Tongue (tissue), 3 donors: ENCODE measurements at places on chromosomes 2 and 18.

GRCh38 chr2:205274801-205275200, 407.5 kb upstream of the NRP2 start:
- no peak for DNase-seq

DNA sequence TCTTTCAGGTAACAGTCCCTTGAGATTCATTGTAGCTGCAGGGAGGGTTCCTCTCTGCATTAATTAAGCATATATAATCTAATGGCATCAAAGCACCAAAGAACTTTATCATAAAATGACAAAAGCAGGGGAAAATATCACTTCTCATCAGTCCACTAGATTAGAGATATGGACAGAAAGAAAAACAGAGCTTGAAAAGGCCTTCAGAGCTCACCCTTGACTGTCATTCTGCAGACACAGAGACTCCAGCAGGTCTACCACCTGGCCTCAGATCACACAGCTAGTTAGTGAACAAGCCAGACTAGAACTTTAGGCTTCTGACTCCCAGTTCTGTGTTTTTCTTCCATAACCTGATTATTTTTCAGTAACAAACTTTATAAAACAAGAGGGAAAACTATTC, 88.5 kb downstream of the FIGN start:
- no peak for DNase-seq

GRCh38 chr2:10826625-10827024, 14.0 kb upstream of the PDIA6 start:
- DNase-seq = no peak

DNA sequence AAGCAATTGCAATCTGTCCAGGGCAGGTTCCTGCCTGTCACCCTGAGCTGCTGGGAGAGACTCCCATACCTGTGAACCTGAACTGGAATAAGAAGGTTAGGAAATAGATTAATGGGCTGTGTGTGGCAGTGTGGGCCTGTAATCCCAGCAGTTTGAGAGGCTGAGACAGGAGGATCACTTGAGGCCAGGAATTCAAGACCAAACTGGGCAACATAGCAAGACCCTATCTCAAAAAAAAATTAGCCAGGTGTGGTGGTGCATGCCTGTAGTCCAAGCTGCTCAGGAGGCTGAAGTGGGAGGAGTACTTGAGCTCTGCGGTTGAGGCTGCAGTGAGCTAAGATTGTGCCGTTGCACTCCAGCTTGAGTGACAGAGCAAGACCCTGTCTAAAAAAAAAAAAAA, 127.7 kb upstream of the DSEL start:
- no peak for DNase-seq

GRCh38 chr2:198383392-198383791, 579.0 kb downstream of the PLCL1 start:
- DNase-seq = no peak

DNA sequence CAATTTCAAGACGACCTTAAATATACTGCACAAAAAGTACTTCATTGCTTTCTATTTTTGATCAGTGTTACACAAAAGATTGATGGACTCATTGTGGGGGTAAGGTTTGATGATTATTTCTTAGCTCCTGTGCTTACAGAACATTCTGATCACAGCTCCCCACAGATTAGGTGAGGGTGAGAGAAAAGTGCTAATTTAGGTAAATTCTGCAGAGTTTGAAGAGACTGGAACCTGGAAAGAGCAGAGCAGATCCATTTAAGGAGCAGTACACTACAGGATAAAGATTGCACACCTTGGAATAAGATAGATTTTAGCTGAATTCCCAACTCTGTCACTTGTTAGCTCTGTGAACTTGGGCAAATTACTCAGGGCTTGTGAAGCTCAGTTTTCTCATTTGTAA, 291.9 kb upstream of the CDH7 start:
- DNase-seq = no peak

GRCh38 chr2:220107380-220107791, 480.0 kb downstream of the SLC4A3 start:
- DNase-seq = no peak

- DNase-seq = no peak
These were observed 251.6 kb downstream of the NUP35 start for GRCh38 chr2:183375821-183376220.

DNA sequence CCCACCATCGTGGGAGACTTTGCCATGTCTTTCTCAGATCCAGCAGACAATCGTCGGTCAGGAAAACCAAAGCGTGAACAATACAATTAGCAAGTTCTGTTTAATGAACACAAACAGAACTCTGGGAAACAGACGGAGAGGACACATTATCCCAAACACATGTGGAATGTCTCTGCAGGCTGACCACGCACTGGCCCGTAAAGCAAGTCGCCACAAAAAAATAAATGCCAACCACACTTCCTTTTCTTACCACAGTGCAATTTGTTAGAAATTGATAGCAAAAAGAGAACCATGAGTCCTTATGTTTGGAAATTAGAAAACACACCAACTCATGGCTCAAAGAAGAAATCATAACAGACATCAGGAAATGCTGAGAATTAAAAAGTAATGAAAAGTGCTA, 210.9 kb downstream of the TWIST2 start:
- no peak for DNase-seq

GRCh38 chr2:204657024-204657423, 111.7 kb downstream of the PARD3B start:
- DNase-seq = no peak

- DNase-seq = peak; percentile 74
These were observed 289.3 kb upstream of the TANK start for GRCh38 chr2:160870729-160871465.

- no peak for DNase-seq
These were observed 121.4 kb upstream of the MGAT5 start for GRCh38 chr2:134132490-134132857.

- DNase-seq = no peak
These were observed 68.7 kb downstream of the CDH2 start for GRCh38 chr18:28108254-28108653.

- DNase-seq = peak; percentile 75
These were observed 130.2 kb downstream of the CD226 start for GRCh38 chr18:69817335-69817940.

DNA sequence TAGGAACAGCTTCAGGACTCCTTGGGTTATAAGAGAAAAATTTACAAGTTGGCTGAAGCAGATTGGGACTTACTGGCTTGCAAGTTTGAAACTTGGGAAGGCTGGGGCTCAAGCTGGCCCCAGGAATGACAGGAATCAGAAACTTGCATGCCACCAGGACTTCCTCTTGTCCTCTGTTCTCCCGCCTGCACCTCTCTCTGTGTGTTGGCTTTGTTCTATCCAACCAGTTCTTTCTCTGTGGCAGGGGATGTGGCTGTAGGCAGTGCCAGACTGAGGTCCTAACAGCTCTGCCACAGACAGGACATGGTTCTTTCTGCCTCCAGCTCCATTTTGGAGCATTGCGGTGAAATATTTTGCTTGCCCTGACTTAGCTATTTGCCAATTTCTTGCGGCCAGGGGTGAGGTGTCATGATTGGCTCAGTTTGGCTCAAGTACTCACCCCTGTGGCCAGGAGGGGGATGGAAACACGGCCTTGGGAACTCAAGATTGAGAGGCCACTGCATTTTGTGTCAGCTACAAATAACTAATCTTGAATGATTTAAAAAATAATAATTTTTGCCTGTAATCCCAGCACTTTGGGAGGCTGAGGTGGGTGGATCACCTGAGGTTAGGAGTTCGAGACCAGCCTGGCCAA, 48.9 kb downstream of the MEP1B start:
- DNase-seq = no peak

DNA sequence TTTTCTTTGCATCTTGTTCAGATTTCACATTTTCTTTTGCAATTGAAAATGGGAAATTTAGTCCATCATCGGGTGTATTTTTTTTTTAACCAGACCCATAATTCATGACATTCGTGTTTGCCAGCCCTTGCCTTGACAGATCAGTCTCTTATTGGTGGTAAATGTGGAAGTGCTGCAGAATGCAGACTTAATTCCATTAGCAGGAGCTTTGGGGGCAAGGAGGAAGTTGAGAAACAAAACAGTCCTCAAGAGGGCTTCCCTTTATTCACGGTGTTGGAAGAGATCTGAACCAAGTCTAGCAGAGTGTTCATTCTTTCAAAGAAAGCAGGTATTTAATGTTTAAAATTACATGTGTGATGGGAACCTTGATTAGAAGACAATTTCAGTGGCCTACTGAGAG, 16.6 kb upstream of the RPE start:
- no peak for DNase-seq

DNA sequence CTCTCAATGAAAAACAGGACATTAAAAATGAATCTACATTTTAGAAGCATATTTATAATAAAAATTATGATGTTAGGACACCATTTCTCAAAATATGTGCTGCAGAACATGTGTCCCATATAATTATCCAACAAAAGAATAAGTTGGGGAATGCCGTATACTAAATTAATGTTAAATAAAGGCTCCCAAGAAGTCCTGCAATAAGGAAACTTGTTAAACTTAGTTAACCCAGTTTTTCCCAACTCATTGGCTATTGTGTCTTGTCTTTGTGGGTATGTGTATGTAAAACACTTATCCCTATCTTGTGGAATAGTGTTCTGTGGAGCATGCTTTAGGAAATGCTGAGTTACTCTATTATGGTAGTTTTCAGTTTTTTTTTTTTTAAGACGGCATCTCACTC, 25.6 kb upstream of the GTF2A1L start:
- no peak for DNase-seq

DNA sequence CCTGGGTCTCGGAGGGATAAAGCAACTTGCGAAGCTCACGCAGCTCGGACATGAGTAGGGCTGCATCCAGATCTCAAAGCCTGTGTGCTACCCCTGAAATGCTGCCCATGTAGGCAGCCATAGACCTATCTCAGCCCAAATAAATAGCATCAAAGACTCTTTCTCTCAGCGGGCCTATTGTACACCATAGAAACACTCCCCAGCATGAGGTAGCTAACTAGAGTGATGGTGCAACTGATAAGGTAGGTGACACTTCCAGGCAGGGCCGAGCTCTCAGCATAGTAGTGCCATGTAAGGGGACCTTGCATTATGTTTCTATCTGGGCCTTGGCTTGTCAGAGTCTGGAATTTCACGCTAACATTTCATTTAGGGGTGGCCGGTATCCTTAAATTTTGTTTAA, 52.4 kb downstream of the RABL2A start:
- DNase-seq = no peak

DNA sequence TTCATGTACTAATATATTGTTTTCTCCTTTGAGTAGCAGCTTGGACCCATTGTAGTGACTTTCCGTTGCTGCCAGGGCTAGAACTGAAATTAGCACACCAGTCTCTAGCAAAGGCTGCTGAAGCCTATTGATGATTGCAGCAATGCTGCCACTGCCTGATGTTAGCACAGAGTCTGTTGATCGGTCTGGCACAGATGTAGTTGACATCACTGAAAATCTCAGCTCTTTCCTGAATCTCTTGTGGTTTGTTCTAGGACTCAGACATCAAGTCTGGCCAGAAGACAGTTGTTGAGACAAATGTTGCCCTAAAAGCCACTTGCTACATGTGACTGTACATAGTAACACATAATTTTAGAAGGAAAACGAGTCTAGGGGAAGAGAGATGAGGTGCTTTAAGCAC, 47.2 kb downstream of the VAPA start:
- DNase-seq = peak; percentile 18

GRCh38 chr2:31051258-31052140, 86.7 kb downstream of the GALNT14 start:
- no peak for DNase-seq
